Right renal pelvis (tissue), 4 donors: ENCODE measurements at places on chromosomes 5 and 9. TPM values are rescaled to one million over a fixed set of nuclear protein-coding genes. Genes with fewer than 3 reads are reported as not detected.
A peak's percentile ranks its signal among the peaks of the same experiment; 100 is the strongest.

Gene TLR4
- polyA plus RNA-seq: 9.9 TPM

Gene NUDT12
- polyA plus RNA-seq: 38.7 TPM

Gene ROPN1L
- 0.90 TPM for polyA plus RNA-seq

Gene ZFP37
- 9.3 TPM for polyA plus RNA-seq

Gene ENG
- 95.4 TPM for polyA plus RNA-seq

Gene ANKRD55
- 1.6 TPM for polyA plus RNA-seq

Gene HMGCS1
- 121 TPM for polyA plus RNA-seq

Gene SARDH
- 12.0 TPM for polyA plus RNA-seq

Gene MEF2C
- polyA plus RNA-seq: 45.3 TPM

Gene SUSD3
- 9.1 TPM for polyA plus RNA-seq

Gene NTNG2
- 0.25 TPM for polyA plus RNA-seq

DNA sequence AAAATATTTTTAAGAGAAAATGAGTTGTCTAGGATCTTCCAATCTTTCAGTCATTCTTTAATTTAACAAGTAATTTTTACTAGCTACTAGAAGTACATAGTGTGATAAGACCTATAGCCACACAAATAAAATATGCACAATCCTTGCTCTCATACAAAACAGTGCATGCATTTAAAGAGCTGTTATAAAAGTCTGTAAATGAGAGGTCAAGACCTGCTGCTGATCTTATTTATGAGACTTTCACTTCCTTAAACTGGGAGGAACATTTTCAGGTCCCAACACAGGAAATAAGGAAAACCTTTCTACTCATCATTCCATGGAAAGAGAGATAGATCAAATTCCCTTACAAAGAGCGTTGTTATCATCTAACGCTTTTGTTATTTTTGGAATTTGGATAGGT lies 54.2 kb upstream of the PAM start:
- no peak for DNase-seq

DNA sequence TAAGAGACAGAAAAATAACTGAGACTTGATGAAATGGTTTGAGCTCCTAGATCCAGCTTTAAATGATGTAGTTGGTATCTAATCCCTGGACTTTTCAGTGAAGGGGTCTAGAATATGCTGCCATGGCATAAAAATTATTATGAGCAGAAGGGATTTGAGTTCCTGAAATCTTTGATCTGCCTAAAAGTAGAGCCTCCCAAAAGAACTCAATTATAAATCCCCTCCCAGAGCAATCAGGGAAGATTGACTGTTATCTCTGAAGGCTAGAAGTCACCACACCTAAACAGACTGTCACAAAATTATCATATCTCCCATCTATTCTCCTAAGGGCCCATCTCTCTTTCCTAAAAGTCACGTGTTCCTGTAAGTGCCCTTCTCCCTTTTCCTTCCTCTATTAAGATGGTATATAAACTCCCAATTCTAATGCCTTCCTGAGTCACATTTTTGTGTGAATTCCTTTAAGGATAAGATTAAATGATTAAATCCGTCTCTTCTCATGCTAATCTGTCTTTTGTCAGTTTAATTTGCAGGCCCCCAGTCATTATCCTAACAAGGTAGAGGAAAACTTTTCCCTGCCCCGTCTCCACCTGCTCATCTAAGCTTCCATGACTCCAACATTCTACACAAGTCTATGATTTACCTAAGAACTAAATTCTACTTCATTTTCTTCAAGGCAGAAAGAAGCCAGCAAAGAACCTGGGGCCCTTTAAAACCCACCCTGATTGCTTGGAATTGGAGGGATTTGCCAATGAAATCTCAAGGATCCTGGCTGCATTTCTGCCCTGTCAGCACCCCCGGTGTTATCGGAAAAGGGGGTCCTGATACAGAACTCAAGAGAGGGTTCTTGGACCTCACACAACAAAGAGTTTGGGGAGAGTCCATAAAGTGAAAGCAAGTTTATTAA lies 47.1 kb upstream of the PWWP2A start:
- DNase-seq: no peak

GRCh38 chr5:115627295-115627865 lies 1.5 kb upstream of the TMED7 start:
- no peak for DNase-seq

- no peak for DNase-seq
Observed at GRCh38 chr9:113222482-113222841, 1.1 kb downstream of the SLC31A1 start.

DNA sequence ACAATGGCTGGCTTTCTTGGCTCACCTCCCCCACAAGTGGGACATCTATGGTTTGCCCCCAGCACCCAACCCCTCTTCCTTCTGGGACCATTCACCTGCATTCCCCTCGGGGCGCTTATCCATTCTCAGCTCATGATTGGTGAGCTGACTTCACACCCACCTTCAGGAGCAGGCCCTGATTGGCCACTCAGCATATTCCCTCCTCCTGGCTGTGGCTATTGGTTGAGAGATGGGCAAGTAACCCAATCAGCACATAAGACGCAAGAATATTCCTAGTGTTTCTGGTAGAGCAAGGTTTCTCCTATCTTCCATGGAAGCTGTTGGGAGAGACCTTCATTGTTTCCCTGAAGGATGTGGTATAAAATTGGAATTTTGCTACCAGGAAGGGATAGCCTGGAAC lies 22.7 kb upstream of the UNC5A start:
- DNase-seq: no peak

DNA sequence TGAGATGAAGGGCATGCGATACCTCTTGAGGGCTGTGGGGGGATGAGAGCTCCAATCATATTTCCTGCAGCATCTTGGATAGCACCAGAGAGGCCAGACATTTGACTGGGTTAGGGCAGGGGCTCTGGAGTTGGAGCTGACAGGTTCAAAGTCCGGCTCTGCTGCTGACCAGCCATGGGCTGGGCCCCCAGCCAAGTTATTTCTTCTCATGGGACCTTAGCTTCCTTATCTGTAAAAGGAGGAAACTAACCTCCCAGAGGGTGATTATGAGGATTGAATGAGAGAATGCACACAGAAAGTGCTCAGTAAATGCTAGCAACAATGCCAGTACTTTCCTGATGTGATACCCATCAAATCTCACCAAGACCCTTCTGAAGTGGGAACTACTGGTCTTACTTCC lies 65.2 kb upstream of the SLC25A51 start:
- no peak for DNase-seq

DNA sequence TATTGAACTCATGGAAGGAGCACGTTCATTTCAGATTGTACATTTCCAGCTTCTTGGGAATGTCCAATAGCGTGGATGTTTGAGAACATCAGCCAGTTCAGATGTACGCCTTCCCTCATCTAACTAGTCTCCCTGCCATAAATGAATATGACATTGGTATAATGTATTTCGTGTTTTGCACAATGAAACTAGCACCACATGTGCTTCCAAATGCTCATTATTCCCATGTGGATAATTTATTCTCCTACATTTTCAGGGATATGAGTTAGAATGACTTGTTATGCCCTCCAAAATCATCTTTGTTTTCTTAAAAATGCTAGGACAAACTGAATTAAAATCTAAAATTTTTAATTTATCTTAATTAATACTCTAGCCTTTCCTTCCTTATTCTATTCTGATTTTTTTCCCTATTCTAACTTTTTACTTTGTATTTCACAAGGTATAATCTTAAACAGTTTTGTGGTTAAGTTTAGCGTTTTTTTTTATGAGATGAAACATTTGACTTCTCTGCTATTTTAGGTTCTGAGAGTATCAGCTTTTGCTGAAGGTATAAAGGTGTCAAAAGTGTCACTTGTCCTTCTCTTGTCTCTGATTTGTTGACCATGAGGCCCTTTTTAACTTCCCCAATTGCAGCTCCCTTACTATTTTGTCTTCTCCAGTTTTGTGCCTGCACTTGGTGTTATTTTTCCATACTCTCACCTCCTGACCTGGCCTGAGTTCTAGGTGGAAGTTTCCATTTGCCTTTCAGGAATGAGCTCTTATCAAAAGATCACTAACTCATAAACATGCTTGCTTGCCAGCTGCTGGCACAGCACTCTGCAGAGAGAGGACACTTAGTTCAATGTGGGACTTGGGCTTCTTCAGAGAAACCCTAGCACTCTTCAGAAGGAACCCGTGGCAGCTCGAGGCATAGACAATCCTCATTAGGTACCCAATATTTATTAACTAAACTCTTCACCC lies 106.8 kb downstream of the FRMD3 start:
- no peak for DNase-seq

GRCh38 chr9:73845954-73846690 lies 651.0 kb upstream of the RORB start:
- DNase-seq: no peak

DNA sequence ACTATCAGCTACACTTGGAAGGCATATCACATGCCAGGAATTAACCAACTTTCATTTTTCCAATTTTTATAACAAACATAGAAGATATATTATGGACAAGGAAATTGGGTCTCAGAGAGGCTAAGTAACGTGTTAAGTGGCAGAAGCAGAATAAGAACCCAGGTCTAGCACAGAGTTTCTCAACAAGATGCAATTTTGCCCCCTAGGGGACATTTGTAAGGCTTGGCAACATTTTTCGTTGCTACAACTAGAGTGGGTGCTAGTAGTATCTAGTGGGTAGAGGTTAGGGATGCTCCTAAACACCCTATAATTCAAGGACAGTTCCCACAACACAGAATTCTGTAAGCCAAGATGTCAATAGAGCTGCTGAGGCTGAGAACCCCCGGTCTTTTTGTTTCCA lies 180.6 kb downstream of the SNCAIP start:
- no peak for DNase-seq

DNA sequence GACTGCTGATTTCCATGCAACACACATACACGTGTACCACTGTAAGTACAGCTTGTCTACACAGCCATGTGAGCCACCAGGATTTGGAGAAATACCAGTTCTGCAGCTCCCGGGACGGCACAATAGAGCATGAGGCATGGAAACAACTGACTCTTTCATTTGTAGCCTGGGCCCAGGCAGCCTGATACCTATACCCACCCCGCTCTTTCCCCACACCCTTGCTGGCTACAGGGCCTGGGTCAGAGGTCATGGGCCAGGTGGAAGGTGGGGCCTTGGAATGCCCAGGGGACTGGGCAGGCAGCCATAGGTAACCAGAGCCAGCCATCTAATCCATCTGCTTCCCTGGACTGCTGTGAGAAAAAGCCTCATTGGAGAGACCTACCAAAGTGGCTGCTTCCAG lies 39.0 kb upstream of the ZSWIM6 start:
- DNase-seq: no peak

DNA sequence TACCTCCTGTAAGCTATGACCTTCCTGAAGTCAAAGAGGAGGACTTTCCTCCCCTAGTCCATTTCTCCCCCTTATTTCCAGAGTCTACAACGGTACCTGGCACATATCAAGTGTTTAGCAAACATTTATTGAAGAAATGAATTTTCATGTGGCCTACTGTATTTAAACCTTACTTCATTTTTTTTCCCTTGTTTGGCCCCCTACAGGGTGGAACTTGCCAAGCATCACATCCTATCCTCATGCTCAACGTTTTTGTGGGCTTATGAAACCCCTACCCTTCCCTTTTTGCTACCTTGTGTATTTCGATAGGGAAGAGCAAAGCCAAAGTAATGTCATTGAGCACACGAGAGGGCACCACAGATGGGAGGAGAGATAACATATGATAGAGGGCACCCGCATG lies 1857.8 kb upstream of the WWC1 start:
- no peak for DNase-seq

DNA sequence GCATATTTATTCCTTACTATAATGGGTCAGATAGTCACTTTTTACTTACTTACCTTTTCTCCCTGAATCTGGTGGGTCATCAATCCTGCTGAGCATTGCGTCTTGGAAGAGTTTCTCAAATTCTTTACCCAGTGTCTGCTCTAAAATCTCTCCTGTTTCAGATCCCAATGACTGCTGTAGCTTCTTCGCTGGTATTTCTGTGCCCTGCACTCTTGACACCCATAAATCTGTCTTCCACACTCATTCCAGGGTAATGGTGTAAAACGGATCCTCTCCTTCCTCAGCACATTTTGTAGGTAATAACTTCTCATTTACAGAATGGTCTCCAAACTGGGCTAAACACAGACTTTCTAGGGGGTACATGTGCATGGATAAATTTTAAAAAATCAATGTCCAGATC lies 407.4 kb downstream of the DMAC1 start:
- peak; percentile 45 for DNase-seq

DNA sequence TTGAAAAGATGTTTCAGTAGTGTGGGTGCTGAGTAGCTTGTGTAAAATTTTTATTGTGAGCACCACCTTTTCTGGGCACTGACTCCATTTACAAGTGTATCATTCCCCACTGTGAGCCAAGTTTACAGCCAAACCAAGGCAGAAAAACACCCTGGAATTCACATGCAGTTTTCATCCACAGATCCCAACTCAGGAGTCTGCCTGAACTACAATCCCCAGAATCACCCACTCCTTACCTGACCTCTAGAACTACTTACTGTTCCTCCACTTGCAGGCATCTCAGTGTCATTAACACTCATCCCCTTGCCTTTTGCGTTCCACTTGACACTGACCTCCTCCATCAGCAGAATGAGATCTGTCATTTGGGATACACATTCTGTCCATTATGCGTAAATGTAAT lies 2042.6 kb upstream of the CDH6 start:
- no peak for DNase-seq

GRCh38 chr5:154038261-154038706 lies 426 bp downstream of the FAM114A2 start:
- DNase-seq: peak; percentile 8

GRCh38 chr5:32668552-32668951 lies 42.6 kb upstream of the NPR3 start:
- DNase-seq: no peak

GRCh38 chr5:136007271-136007670 lies 21.5 kb upstream of the TGFBI start:
- DNase-seq: no peak

DNA sequence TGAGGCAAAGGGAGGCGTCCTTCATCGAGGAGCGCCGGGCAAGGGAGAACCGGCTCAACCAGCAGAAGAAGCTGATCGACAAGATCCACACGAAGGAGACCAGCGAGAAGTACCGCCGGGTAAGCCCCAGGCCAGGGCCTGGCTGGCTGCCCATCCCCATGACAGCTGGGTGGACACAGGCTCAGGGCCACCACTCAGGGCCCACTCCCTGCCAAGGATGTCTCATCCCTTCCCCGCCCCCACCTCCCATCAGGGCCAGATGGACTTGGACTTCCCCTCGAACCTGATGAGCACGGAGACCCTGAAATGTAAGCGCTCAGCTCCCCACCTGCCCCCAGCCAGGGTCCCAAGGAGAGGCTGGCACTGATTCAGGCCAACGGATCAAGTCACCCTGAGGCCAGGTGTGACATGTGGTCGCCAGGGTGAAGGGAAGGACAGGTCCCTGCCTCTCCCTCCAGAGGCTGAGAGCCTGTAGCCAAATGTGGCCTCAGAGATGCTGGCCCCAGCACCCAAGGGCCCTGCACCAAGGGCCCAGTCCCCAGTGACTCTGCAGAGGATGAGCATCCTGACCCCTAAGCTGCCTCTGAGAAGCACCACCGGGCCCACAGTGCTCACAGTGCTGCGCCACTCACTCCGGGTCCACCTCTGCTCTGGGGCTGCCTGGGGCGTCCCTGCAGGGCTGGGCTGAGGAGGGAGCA lies 3.1 kb upstream of the RABL6 start:
- no peak for DNase-seq
